ENCODE measurements at places on chromosomes 12 and 14.

GRCh38 chr14:88188745-88189416, 134.2 kb downstream of the KCNK10 start:
- no peak for DNase-seq

DNA sequence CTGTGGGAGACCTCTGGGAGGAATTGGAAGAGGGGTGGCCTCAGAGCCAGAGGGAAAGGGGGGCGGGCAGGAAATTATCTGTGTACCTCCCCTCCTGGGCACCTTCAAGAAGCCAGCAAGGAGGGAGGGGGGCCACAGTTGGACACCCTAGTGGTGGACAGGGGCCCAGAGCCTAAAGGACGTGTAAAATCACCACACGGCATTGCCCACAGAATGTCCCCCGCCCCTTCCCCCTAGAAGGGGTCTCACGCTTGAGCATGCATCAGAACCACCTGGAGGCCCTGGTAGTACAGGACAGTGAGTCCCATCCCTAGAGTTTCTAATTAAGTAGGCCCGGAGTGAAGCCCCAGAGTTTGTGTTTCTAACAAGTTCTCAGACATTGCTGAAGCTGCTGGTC, 8.2 kb downstream of the ENDOU start:
- no peak for DNase-seq

GRCh38 chr14:80464531-80465149, 253.3 kb upstream of the DIO2 start:
- DNase-seq: no peak

DNA sequence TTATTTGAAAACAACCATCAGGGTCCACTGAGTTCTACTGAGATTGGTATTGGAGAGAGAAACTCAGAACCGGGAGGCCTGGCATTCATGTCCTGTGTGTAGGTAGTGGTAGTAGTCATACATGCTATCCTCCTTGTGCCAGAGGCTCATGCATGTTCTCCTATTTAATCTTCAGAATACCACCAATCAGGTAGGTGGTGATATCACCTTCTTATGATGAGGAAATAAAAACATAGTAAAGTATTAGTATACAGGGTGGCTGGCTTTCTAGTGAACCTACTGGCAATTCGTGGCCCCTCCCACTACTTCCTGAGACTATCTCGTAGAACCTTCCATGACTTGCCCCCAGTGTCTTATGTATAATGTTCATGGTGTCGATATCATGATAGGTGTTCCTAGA, 40.5 kb upstream of the EID3 start:
- DNase-seq: no peak

- DNase-seq: no peak
Measured at GRCh38 chr12:3973973-3974644, 100.9 kb upstream of the PARP11 start.

DNA sequence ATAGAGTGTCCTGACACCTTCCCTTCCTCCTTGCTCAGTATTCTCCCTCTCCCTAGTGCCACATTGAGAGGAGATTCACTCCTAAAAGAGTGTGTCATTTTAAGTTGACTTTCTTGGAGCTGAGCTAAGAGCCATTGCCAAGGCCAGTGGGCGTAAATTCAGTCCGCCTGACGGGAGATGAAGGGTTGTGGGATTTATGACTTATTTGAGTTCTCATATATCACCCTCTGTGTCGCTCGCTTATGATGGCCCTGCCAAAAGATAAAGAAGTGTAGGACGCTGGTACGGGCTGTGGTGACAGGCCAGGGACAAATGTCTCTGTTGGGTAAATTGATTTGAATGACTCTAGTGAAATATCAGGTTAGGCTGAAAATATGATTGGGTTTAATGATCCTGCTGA, 867.4 kb downstream of the NRXN3 start:
- no peak for DNase-seq

DNA sequence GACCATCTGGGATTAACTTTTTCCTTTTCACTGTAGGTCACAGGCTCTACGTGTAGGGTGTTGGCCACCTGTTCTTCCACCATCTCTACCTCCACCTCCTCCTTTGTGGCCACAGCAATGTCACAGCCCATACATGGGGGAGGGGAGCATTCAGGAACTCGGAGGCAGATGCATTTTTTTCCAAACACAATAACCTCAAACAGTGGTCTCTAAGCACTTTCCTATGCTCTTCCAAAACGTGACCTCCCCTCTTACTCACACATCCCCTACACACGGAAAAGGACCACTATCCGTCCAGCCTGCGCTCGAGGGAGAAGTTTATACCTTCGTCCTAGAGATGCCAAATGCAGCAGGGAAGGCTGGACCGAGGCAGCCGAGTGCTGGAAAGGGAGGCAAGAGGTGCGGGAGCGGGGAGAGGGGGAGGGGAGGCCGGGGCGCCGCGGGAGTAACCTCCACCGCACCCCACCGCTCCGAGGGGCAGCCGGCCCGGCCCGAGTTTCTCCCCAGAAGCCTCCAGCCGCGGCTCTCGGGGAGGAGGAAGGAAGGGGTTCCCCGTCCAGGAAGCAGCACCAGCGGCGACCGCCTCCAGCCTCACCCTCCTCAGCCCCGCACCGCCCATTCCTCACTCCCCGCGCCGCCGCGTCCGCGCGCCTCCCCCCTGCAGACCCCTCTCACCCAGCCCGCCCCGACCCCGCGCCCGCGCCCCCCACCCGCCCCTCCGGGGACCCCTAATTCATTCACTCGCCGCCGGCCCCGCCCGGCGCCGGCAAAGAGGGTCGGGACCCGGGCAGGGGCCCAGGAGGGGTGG, 594 bp downstream of the KRAS start:
- no peak for DNase-seq

Measured in AG09309 (cell line).